ENCODE measurements at places on chromosomes 4 and X.

- no peak for DNase-seq
These were observed 56.3 kb downstream of the SHISA3 start for GRCh38 chr4:42453612-42454011.

DNA sequence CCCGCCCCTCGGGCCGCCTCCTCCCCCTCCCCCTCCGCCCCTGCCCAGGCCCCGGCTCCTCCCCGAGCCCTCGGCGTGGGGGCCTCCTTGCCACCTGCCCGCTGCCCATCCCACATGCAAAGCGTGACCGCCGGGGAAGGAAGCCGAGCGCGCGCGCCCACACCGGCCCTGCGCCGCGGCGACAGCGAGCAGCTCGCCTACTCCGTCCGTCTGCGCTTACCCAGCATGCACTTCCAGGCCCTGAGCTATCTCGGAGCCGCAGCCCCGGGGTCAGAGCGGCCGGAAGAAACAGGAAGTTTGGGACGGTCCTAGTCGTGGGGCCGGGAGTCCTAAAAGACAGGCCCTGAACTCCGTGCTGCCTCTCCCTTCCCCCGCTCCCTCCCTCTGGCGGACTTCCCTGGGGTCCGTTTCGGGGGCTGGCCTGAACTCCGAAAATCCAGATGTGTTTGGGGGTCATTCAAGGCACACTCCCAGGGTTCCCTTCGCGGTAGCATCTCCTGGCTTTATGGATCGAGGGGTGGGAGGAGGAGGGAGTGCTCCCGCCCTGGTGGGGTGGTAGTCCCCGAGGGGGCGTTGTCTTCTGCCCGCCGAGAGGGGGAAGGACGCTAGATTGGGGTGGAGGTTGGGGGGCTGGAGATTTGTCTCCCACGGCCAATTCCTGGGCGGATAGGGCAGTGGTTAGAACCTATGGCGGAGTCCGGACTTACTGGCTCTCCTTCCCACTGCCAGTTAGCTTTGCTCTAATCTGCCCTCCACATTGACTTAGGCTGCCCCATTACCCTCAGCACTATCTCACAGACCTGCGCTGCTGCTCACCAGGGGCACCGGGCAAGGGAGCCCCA is 25.0 kb upstream of the BCORL1 start:
- peak; percentile 68 for DNase-seq

DNA sequence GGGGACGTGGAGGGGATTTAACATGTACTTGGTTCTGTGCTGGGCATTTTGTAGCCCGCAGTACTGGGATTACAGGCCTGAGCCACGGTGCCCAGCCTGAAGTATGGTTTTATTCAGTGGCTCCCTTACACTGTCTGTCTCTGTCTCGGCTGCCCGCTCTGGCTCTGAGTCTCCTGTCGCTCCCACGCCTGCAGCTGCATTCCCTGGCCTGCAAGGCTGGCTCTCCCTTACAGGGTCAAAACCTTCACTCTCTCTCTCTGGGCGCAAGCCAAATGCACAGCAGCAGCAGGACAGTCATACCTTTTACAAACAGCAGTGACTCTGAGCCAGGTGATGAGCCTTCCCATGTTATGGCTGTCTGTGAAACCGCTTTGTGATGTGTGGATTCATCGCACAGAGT is 72.1 kb downstream of the HTRA3 start:
- DNase-seq, result no peak

DNA sequence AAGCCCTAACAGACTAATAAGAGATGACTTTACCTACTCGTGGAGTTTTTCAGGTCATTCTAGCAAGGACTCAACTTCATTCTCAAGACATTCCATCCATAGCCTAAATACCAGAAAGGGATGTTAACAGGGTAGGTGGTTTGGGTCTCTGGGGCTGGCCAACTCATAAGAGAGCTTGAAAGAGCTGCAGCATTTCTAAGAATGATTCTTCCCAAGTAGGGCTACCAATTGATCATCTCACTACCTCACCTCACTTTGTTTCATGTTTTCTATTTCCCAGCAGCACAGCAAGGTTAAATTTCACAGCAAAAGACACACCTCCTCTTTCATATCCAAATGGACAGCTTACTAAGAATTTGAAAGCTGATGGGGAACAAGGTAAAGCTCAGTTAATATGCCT is 614.8 kb upstream of the DIPK2B start:
- no peak for DNase-seq

DNA sequence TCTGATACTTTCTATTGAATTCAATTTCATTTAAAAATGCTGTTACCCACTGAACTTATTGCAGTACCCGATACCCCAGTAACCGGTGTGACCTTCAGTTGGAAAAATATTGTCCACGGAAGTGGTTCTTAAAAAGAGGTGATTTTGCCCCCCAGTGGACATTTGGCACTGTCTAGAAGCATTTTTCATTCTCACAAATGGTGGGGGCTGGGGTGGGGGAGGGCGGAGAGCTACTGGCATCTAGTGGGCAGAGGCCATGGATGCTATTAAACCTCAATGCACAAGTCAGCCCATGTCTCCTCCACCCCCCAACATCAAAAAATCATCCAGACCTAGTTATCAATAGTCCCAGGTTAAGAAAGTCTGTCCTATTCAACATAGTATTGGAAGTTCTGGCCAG is 19.6 kb upstream of the CHM start:
- no peak for DNase-seq

GRCh38 chrX:65598559-65599147 is 64.1 kb upstream of the LAS1L start:
- DNase-seq, result no peak

- no peak for DNase-seq
These were observed 47.4 kb downstream of the TMPRSS11E start for GRCh38 chr4:68494688-68495087.

DNA sequence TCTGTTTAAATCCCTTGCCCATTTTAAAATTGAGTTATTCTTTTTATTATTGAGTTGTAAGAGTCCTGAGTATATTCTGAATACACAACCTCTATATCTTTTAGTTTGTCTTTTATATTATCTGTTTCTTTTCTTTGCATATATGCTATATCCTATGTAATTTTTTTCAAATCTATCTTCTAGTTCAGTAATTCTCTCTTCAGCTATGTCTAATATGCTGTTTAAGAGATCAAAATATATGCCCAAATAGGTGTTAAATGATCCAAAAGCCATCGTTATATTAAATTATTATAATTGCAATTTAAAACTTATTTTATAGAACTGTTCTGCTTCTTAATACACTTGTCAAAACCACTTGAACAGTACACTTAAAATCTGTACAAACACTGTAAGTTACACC is 107.4 kb upstream of the TSPAN5 start:
- no peak for DNase-seq

DNA sequence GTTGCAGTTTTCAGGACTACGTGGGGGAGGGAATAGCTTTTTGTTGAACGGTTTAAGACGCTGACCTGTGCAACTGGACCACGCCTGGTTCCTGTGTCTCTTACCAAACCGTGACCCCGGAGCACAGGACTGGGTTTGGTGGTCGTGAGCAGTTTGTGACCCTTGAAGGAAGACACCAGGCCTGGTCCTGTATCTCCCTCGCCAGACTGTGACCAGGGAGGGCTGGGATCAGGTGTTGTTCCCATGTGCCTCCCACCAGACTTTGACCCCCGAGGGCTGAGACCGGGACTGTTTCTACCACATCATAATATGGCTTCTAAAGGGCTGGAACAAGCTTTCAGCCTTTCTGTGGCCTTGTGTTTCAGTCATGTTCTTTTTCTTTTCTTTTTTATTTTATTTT is 683 bp downstream of the EBP start:
- DNase-seq, result peak; percentile 53

DNA sequence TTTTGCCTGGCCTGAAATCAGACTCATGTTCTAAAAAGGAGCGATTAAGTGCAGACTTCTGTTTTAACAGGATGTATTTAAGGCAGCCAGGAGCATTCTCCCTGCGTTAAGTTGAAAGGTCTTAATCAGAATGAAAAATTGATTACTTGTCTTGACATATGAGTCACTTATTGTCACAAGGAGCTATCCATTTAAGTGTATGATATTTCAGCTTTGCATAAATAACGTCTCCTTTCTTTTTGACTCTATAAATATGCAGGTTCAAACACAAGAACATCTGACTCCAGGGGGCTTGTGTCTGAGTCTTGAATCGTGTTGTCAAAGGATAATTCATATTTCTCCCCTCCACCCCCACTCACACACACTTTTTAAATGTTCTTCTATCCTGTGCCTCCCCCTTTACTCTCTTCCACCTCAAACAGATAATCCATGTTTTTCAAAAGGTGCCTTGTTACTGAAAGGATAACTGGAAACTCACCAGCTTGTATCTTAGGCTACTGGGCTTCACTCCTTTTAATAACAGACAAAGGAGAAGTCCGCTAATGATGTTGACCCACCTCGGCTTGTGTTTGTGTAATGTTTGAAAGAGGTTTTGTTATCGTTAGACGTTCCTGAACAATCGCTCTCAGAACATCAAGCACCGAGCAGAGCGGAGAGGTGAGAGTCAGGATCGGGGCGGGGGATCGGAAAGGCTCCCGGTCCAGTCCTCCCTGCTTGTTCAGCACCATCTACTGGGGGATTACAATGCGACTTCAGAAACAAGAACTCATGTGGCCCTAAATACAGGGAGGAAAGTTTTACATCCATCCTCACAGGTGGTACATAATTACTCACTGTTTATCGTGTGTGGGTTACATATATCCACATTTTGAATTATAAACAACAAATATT is 107.5 kb upstream of the RPL34 start:
- DNase-seq, result peak; percentile 75
